ENCODE measurements at places on chromosomes 1 and 21. TPM values are rescaled to one million over a fixed set of nuclear protein-coding genes. Genes with fewer than 3 reads are reported as not detected.

- H3K27me3 ChIP-seq, result no peaks in the 10 kb centered on the region
- H3K36me3 ChIP-seq, result no peaks in the 10 kb centered on the region
- H3K4me1 ChIP-seq, result peaks cover 5% of the 10 kb centered on the region
- H3K4me3 ChIP-seq, result no peak overlapping the region
Observed at GRCh38 chr21:45611939-45612664, 31.4 kb upstream of the PCBP3 start.

GRCh38 chr1:101757985-101758384 lies 238.7 kb downstream of the OLFM3 start:
- H3K36me3 ChIP-seq, result no peaks in the 10 kb centered on the region
- DNase-seq, result no peak
- H3K4me3 ChIP-seq, result no peak overlapping the region
- H3K27me3 ChIP-seq, result no peaks in the 10 kb centered on the region
- H3K27ac ChIP-seq, result no peak overlapping the region

GRCh38 chr21:44785620-44786335 lies 15.8 kb downstream of the UBE2G2 start:
- H3K27ac ChIP-seq, result no peak overlapping the region
- no peaks in the 10 kb centered on the region for H3K27me3 ChIP-seq
- no peak for DNase-seq
- H3K4me1 ChIP-seq, result peaks cover 12% of the 10 kb centered on the region
- H3K36me3 ChIP-seq, result peaks cover 9% of the 10 kb centered on the region

DNA sequence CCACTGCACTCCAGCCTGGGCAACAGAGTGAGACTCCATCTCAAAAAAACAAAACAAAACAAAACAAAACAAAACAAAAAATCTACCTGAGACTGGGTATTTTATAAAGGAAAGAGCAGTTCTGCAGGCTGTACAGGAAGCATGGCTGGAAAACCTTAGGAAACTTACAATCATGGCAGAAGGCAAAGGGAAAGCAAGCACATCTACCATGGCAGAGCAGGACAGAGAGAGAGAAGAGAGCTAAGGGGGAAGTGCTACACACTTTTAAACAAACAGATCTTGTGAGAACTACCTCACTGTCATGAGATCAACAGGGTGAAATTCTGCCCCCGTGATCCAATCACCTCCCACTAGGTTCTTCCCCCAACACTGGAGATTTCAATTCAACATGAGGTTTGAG lies 198.3 kb upstream of the SAMSN1 start:
- H3K4me3 ChIP-seq, result no peak overlapping the region
- H3K27ac ChIP-seq, result no peak overlapping the region
- no peaks in the 10 kb centered on the region for H3K36me3 ChIP-seq

- no peaks in the 10 kb centered on the region for H3K36me3 ChIP-seq
- no peak for DNase-seq
- no peak overlapping the region for H3K4me3 ChIP-seq
- no peak overlapping the region for H3K27ac ChIP-seq
Observed at GRCh38 chr1:112826217-112826944, 111.2 kb upstream of the PPM1J start.

DNA sequence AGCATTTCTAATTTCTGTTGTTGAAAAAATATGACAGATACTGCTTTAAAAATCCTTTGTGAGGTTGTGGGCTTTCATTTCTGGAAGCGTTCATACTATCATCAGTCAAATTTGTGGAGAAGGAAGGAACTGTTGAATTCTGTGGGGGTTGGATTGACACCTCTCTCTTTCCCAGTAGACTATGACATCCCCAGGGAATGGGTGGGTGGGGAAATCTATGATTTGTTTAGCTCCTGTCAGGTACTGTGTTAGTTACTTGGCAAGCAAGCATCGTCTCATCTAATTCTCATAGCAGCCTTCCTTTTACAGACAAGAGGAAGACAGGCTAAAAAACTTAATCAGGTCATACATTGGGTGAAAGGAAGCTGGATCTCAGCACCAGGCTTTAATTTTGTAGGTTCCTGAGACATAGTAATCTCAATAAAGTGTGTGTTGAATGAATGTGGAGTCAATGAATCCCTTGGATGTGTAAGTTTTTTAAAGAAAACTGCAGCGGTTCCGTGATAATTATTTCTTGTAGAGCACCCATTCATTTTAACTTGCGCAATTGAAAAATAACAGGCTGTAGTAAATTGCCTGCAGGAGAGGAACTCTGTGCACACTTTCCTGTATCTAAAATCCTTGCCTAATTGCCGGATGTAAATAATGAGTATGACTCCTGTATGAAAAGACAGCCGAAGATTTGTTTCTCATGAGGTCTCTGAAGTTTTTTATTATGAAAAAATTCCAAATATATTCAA lies 60.6 kb downstream of the MYOM3 start:
- no peak for DNase-seq
- H3K27ac ChIP-seq, result no peak overlapping the region
- peaks cover 26% of the 10 kb centered on the region for H3K4me1 ChIP-seq
- H3K36me3 ChIP-seq, result no peaks in the 10 kb centered on the region
- no peak overlapping the region for H3K4me3 ChIP-seq

DNA sequence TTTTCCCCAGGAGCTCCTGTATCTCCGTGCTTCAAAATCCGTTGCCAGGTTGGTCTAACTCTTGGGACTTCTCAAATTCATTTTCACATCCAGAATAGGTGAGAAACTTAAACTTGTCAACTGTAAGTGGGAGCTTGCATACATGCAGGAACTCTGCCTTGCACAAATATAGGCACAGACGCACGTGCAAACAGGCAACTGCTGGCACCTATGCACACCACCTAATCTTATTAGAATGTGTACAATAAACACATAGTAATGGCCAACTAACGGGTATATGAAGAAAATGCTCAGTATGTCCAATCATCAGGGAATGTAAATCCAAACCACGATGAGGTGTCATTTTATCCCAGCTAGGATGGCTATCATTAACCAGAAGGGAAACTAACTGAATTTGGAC lies 22.6 kb upstream of the FCGR2A start:
- no peak overlapping the region for H3K4me3 ChIP-seq
- no peak for DNase-seq
- no peak overlapping the region for H3K27ac ChIP-seq
- H3K4me1 ChIP-seq, result no peaks in the 10 kb centered on the region
- H3K27me3 ChIP-seq, result peaks cover 49% of the 10 kb centered on the region

DNA sequence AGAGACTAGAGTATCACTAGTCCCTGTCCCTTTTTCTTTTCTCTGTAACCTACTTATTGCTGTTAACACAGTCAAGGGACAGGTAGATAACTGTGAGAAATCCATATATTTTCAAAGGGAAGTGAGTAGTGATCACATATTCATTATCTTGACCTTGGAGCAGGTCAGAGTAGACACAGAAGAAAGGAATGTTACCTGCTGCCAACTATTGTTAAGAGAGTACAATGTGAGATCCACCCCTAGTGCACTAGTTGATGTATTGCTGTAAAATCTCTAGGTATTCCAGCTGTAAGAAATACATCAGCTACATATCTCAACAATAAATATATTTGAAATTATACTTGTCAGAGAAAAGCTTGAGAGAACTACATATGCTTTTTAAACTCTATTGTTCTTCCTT lies 68.7 kb upstream of the ADGRL2 start:
- no peak for DNase-seq
- H3K4me1 ChIP-seq, result no peaks in the 10 kb centered on the region
- no peak overlapping the region for H3K4me3 ChIP-seq

DNA sequence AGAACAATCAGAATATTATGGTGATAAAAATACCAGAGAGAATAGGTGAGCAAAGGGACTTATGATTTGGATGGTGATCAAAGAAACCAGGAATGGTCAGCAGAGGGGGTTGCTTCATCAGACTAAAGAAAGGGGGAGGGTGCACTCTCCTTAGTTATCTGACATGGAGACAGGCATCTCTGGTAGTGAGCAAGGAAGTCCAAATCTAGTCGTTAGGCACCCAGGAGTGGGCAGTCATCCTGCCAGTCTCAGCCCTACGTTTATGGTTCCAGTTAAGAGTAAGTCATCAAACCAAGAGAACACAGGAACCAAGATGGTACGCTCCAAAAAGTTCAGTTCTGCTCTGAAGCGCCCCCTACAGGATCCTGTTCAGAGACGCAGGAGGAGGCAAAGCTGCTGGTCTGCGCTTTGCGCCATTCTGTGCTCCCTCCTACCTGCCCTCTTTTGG lies 28.6 kb downstream of the EBNA1BP2 start:
- no peak for DNase-seq
- H3K36me3 ChIP-seq, result no peaks in the 10 kb centered on the region
- H3K27me3 ChIP-seq, result peaks cover 34% of the 10 kb centered on the region
- H3K4me1 ChIP-seq, result peaks cover 14% of the 10 kb centered on the region
- H3K27ac ChIP-seq, result no peak overlapping the region
- no peak overlapping the region for H3K4me3 ChIP-seq

GRCh38 chr1:22414244-22414751 lies 37.4 kb upstream of the ZBTB40 start:
- peaks cover 16% of the 10 kb centered on the region for H3K4me1 ChIP-seq
- no peaks in the 10 kb centered on the region for H3K27me3 ChIP-seq
- H3K4me3 ChIP-seq, result no peak overlapping the region
- DNase-seq, result no peak
- H3K27ac ChIP-seq, result no peak overlapping the region

GRCh38 chr1:32817159-32817814 lies at the start of the genes S100PBP and YARS1:
S100PBP (plus strand) TSS chr1:32817653; CDS start chr1:32826100, 8,447 bp downstream.
YARS1 (minus strand) TSS chr1:32817358; CDS start chr1:32817244, 114 bp downstream.
- no peaks in the 10 kb centered on the region for H3K27me3 ChIP-seq
- peak within 1 kb of the TSS; percentile 95 for H3K4me3 ChIP-seq
- DNase-seq, result peak; percentile 100
- H3K4me1 ChIP-seq, result peaks cover 73% of the 10 kb centered on the region

DNA sequence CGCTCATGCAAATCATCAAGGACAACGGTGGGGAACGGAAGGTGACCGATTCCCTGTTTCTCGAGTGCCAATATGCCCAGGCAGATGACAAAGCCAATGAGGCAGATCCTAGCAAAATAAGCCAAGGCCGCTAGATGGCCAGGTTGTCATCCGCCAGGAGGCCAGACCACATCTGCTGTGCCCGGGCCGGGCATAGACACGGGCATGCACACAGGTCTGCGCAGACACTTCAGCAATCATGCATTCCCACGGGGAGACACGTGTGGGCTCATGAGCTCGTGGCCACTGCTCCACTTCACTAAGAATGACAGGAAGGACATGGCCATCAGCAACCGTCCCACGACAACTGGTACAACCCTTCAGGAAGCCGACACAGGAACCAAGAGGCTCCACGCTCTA lies 23.4 kb downstream of the WDR4 start:
- no peak for DNase-seq
- H3K27ac ChIP-seq, result no peak overlapping the region

DNA sequence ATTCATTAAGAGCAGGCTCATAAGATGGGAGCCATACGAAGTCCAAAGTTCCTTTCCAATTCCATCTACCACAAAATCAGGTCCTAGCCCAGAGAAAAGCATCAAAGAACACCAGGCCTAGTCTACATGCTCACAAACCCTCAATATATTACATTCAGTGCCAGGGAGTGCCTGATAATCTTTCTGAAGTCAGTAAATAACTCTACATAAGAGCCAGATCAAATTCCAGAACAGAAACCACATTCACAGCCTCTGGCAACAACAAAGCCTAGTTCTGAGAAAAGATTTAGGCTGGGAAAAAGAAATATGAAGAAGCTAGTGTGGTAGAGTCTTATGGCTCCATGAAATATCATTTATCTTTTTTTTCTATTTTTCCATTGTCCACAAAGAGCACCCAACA lies 40.5 kb upstream of the RBBP5 start:
- H3K4me3 ChIP-seq, result no peak overlapping the region
- H3K27ac ChIP-seq, result no peak overlapping the region
- no peak for DNase-seq
- H3K36me3 ChIP-seq, result peaks cover 47% of the 10 kb centered on the region

DNA sequence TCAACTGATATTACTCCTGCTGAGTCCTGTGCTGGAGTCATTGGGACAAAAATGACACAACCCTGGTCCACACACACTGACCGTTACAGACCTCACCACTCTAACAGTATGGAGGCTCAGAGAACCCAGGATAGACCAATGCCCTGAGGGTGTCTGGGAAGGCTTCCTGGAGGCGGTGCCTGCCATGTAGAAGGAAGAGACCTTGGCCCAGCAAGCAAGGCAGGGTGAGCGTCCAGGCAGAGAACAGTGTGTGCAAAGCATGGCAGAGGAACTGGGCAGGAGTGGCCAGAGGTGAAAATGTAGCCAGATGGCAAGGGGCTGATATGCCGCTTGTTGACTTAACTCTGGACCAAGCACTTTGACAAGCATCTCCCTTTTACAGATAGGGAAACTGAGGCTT lies 85.5 kb downstream of the VWA5B1 start:
- H3K4me1 ChIP-seq, result no peaks in the 10 kb centered on the region
- H3K36me3 ChIP-seq, result no peaks in the 10 kb centered on the region
- no peak overlapping the region for H3K27ac ChIP-seq
- no peak overlapping the region for H3K4me3 ChIP-seq

- no peak overlapping the region for H3K27ac ChIP-seq
- no peak for DNase-seq
- H3K4me3 ChIP-seq, result no peak overlapping the region
- peaks cover 36% of the 10 kb centered on the region for H3K4me1 ChIP-seq
Observed at GRCh38 chr1:227428803-227429202, 110.5 kb upstream of the CDC42BPA start.

- DNase-seq, result no peak
- H3K36me3 ChIP-seq, result no peaks in the 10 kb centered on the region
- no peaks in the 10 kb centered on the region for H3K4me1 ChIP-seq
Observed at GRCh38 chr1:56788102-56788501, 31.1 kb downstream of the FYB2 start.

DNA sequence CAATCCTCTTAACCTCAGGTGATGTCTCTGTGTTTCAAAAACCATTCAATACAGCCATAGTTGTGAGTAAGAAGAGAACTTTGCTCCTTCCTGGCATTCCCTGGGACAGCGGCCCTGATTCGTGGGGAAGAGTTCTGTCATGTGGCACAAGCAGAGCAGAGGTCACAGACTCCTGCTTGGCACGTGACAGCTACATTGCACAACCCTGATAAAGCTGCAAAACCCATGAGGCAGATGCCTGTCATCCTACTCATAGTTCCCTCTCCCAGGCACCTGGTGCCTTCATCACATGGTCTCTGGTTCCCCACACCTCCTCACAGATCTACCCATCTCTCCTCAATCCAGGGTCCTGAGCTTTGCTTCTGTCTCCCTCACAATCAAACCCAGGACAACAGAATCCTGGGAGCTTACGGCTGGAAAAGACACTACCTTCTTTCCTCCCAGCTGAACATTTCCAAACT lies 70.8 kb downstream of the PLPP3 start:
- H3K27ac ChIP-seq, result no peak overlapping the region
- peaks cover 49% of the 10 kb centered on the region for H3K4me1 ChIP-seq
- no peaks in the 10 kb centered on the region for H3K27me3 ChIP-seq
- no peak overlapping the region for H3K4me3 ChIP-seq

Gene SH2D2A
- total RNA-seq, result not detected

Gene PLA2G4A
- 4.6 TPM for total RNA-seq

Gene NT5C1A
- total RNA-seq, result not detected

Gene ARHGAP30
- total RNA-seq, result 4.6 TPM

Gene HMGCS2
- not detected for total RNA-seq

Gene MTARC2
- total RNA-seq, result 15.6 TPM

Gene ITLN1
- total RNA-seq, result 2.2 TPM

Gene DNAJC6
- total RNA-seq, result 3.7 TPM

Gene PROK1
- total RNA-seq, result not detected

Gene RGS13
- not detected for total RNA-seq

All from esophagus muscularis mucosa (tissue), 4 donors.